ENCODE measurements at places on chromosomes 7 and 10.
A peak's percentile ranks its signal among the peaks of the same experiment; 100 is the strongest.

- DNase-seq = no peak
Observed at GRCh38 chr10:118927321-118927720, 102.2 kb upstream of the NANOS1 start.

DNA sequence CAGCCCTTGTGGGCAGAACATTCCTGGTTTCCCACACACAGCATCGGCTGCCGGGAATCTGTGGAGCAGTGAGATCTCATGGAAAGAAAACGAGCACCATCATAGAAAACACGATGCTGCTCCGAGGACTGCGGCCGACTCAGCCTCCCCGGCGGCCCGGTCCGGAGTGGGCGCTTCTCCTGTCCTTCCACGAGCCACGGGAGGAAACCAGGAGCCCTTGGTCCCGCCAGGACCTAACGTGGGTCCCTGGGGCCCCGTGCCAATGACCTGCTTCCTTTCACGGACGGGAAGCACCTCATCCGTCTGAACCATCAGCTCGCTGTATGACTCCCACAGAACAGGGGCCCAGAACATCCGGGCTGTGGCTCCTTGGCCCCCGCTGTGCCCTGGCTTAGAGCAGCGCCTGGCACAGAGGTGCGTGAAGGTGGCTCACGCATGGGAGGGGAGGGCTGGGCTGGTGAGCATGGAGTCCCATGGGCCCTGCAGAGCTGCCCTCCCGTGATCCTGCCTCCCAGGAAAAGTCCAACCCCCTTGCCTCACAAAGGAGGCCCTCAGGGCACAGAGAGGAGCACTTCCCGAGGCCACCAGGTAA, 280.5 kb downstream of the MAD1L1 start:
- DNase-seq = no peak

GRCh38 chr10:57818522-57818921, 449.2 kb downstream of the IPMK start:
- no peak for DNase-seq

DNA sequence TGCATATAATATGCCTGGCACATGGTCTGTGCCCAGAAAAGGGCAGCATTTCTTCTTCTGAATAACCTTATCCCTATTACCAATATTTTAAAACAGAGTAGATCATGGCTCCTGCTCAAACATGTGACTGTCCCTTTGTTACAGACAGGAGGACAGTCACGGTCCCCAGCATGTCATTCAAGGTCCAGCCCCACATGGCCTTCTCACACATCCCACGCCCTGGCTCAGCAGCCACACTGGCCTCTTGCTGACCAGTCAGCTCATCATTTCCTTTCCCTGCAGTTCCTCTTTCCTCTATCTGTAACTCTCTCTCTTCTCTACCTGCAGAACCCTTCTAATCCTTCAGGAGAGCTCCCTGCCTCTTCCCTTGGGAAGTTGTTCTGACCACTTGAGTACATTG, 167.8 kb downstream of the CHN2 start:
- no peak for DNase-seq

- DNase-seq = no peak
Observed at GRCh38 chr7:102182016-102182415, 104.7 kb upstream of the SH2B2 start.

DNA sequence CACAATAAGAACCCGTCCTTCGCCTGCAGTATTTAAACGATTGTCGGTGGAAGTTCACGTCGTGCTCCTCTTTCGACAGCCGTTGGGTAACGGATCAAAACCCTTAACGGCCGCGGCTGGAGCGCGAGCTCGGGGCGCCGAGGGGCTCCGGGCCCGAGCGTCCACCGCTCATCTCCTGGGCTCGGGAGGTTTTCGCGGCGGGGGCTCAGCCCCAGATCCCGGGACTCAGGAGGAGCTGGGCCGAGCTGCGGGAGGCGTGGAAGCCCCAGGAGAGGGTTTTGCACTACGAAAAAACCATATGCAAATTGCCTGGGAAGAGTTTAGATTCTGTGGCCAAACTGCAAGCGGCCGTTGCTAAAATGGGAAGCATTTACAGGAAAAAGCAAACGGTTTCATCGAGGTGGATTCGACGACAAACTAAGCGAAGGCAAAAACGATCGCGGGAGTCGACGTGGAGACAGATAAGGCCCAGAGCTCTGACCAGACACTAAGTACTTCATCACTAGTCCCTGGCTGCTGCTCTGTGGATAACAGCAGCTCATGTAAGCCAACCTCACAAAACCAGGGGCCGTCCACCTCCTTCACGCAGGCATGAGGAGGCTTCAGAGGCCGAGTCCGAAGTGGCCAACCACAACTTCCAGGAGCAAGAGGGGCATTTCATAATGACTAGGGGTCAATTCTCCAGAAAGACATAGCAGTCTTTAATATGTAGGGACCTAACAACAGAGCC, 129.7 kb downstream of the MARCHF5 start:
- DNase-seq = no peak

DNA sequence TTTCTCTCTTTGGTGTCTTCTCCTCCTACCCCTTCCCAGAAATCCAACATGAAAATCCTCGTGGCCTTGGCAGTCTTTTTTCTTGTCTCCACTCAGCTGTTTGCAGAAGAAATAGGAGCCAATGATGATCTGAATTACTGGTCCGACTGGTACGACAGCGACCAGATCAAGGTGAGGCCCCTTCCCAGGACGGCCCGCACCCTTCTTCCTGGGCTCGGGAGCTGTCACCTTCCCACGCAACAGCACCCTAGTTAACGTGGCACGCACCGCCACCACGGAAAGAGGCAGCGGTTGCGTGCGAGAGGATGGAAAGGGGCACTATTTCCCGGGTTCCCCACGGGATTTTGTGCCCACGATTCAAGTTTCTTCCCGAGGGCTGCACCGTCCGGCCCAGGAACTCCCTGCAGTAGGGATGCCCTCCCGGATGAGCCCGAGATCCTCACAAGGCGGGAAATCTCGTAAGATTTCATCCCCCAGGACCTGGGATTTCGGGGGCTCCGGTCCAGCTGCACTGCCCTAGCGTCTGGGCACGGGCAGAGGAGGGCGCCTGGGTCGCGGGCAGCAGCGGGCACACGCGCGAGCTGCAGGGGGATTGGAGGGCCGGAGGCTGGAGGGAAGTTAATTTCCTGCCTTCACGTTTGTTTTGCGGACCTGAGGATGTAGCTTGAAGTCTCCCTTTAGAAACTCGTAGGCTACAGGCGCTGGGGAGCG, 834 bp downstream of the TAC1 start:
- DNase-seq = no peak

DNA sequence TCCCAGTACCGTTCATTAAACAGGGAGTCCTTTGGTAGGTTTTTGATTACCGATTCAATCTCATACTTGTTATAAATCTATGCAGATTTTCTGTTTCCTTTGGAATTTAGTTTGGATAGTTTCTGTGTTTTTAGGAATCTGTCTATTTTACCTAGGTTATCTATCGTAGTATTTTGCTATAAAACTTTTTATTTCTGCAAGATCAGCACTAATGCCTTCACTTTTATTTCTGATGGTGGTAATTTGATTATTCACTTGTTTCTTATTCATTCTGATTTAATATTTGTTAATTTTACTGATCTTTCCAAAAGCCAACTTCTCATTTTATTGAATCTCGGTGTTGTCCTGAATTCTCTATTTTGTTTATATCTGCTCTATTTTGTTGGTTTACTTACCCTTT, 577.7 kb upstream of the NRG3 start:
- no peak for DNase-seq

GRCh38 chr7:88344271-88344670, 37.6 kb upstream of the STEAP4 start:
- no peak for DNase-seq

GRCh38 chr10:119412244-119413092, 130.1 kb downstream of the RGS10 start:
- no peak for DNase-seq

GRCh38 chr10:102673819-102674511, 29.7 kb downstream of the TRIM8 start:
- DNase-seq = peak; percentile 42

GRCh38 chr10:79941585-79942210, 7.2 kb downstream of the SFTPD start:
- no peak for DNase-seq

- no peak for DNase-seq
Observed at GRCh38 chr10:74877898-74878297, 51.5 kb downstream of the KAT6B start.

GRCh38 chr10:77899080-77899477, 27.5 kb downstream of the DLG5 start:
- DNase-seq = no peak

DNA sequence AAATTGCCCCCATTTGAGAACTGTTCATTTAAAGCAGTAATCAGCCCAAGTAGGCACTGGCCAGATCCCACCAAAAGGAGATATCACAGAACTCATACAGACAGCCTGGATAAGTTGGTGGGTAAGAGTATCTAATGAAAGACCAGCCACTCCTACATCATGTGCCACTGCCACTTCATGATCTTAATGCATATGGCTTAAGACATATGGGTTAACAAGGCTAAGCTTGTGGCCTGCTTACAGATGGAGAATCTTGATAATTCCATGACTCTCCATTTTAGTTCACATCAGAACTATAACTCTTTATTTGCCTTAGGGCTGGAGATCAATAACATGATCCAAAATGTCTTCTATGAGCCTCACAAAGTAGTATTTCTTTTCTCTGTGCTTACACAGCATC, 6.8 kb upstream of the IFIT1B start:
- no peak for DNase-seq

DNA sequence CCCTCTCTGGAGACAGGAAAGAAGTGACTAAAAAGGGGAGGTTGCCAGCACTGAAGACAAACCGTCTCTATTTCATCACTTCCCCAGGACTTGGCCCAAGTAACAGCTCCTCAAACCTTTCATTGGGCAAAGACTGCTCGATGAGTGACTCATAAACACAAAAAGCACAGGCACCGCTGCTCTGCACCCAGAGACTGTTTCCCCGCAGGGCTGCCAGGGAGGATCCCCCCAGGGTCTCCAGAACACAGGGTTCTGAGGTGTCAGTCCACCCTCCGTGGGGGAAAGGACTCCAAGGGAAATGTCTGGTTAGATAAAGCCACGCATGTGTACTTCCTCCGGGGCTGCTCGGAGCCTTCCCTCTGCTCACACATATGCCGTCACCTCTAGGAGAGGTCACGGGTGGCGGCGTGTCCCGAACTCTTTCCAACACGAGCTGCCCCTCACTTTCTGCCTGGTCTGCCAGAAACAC, 59.9 kb downstream of the INSIG1 start:
- DNase-seq = no peak

GRCh38 chr10:31467791-31468535, 148.9 kb downstream of the ZEB1 start:
- no peak for DNase-seq

DNA sequence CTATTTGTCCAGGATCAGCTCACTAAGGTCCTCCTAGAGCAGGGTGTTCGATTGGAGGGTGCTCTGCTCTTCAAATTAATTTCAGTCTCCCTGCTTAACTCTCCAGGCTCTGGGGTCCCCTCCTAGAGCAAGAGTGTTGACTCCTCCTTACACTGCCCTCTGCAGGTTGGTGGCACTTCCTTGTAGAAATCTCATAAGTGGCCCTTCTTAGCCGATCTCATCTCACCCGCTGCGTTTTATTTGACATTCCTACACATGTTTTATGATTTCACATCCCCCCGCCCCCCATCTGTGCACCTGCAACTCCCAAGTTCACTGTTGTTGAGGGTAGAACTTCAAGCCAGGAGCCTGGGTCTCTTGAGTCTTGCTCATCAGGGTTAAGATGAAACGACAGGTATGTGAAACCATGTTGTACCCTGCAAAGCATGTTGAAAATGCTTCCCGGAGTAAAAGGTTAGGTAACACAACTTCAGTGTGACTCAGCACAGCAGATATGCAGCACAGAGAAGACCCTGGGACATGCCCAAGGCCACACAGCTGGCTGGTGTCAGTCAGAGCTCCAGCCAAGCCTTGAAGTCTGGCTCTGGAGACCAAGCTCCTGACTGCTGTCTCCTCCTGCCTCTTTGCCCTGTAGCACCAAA, 171.2 kb downstream of the PRKAG2 start:
- peak; percentile 66 for DNase-seq

- no peak for DNase-seq
Observed at GRCh38 chr10:93255546-93255945, 181.9 kb downstream of the CYP26A1 start.

- no peak for DNase-seq
Observed at GRCh38 chr10:116803451-116804249, 45.6 kb upstream of the ENO4 start.

DNA sequence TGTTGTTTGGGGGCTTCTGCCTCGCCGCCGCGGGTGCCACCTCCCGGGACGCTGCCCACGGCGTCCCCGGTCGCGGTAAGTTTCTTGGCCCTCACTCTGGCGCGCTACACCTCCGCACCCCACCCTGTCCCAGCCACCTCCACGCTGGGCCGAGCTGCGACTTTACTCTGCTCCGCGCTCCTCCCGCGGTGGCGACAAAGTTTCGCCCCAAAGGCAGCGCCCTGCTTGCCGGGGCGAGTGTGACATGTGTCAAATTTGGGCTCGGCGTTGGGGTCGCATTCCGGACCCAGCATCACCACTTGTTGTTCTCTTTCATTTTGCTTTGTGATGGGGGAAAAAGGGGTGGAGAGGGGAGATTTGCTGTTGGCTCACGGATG, 167.7 kb upstream of the PPP1R3A start:
- no peak for DNase-seq

DNA sequence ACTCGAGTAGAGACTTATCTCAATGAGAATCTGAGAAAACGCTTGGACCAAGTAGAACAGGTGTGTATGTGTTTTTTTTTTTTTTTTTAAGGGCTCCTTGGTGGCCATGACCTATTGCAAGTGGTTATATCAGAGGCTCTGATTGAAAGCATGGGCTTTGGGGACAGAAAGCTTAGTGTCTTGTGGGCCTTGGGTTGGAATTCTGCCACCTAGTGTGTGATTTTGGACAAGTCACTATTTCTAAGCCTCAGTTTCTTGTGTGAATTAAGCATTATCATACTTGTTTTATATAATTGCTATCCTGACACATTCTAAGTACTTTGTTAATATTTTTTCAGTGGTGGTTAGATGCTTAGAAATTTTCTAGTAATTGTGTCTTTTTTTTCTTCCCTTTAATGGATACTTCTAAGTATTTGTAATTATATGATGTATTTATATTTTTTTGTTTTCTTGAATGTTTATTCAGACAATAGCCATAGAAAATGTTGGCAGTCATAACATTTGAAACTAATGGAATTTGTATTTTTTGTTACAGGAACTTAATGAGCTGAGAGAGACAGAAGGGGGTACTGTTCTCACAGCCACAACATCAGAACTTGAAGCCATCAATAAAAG, 33.1 kb downstream of the SMC3 start:
- DNase-seq = peak; percentile 51

GRCh38 chr10:14381475-14381874, 50.8 kb upstream of the FRMD4A start:
- no peak for DNase-seq
